ENCODE measurements at places on chromosomes 6 and 20.

DNA sequence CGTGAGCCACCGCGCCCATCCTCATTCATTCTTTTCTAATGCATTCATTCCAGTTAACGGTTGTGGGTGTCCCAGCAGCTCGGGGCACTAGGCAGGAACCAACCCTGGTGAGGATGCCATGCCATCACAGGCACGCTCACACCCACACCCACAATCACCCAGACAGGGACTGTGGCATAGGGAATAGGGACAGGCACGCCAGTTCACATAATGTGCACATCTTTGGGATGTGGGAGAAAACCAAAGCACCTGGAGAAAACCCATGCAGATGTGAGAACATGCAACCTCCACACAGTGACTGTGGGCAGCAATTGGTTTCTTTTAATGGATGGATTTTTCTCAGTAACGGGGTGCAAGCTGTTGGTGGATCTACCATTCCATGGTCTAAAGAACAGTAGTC is 64.3 kb downstream of the IRF4 start:
- no peak for DNase-seq

GRCh38 chr6:46263707-46264086 is 92.9 kb upstream of the ENPP5 start:
- no peak for DNase-seq

- no peak for DNase-seq
These were observed 35.0 kb downstream of the TSPYL4 start for GRCh38 chr6:116218866-116219265.

- DNase-seq: no peak
These were observed 69.0 kb upstream of the AHI1 start for GRCh38 chr6:135566311-135567068.

- DNase-seq: no peak
These were observed 238.1 kb downstream of the RNGTT start for GRCh38 chr6:88725111-88725975.

- DNase-seq: no peak
These were observed 134.6 kb downstream of the SYNE1 start for GRCh38 chr6:152502421-152503188.

DNA sequence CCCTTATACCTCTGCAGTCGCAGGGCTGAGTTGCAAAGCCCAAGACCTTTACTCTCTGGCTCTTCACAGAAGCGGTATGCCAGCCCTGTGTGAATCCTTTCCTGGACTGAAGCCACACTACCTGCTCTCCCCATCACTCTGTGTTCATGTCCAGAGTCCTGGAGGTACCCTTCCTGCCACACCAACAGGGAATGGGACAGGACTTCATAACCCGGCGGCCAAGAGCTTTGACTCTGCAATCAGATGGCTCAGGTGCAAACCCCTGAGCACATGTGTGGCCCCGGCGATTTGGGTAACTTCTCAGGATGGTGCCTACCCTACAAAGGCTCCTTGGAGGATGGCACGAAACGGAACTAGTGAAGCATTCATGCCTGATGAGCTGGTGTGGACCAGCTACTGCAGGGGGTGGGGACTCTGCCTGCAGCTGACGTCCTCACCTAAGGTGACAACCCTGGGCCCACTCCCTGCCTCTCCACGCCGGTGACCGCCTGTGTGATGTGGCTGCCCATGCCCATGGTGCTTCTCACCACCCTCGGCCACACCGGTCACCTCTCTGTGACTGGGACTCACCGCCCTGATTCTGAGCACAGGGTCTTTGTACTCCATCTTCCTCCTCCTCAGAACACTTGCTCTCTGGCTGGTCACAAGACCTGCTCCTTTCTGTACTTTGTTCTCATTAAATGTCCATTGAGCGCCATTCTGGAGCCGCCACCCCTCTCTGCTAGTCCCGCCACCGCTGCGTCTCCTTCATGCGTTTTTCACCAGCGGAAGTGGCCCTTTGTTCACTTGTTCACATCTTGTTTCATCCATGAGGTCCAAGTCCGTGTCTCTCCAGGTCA is 116.7 kb downstream of the SULF2 start:
- DNase-seq: no peak

- no peak for DNase-seq
These were observed 9.2 kb downstream of the TP53INP2 start for GRCh38 chr20:34713194-34713943.

- no peak for DNase-seq
These were observed 818 bp upstream of the MDGA1 start for GRCh38 chr6:37698264-37699137.

DNA sequence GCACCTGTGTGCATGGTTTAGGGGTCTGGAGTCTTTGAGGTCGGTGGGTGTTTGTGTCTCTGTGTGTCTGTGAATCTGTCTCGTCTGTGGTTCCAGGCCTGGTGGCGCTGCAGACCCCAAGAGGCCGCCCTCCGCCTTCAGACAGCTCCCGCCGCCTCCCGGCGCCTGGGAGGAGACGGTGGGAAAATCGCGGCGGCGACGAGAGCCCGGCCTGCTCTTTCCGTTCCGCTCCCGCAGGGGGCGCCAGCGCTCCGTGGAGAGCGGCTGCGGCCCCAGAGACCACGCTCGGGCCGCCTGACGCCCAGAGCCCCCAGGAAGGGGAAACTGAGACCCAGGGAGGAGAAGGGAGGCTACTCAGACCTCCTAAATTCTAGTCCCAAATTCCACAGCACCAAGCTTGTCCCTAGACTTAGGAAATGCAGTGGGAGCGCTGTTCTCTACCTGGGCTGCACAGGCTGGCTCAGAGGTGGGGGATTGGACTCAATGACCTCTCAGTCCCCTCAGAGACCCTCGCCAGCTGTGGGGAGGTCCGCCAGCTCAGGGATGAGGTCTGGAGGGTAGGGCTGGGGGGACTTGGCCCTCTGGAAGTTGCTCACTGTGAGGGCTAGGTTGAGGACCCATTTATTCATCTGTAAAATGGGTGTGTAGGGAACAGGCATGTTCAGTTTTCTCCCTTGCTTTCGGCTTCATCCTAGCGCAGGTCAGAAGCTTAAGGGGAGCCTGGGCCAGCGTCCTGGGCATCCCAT is 36.9 kb upstream of the BLCAP start:
- peak; percentile 52 for DNase-seq

DNA sequence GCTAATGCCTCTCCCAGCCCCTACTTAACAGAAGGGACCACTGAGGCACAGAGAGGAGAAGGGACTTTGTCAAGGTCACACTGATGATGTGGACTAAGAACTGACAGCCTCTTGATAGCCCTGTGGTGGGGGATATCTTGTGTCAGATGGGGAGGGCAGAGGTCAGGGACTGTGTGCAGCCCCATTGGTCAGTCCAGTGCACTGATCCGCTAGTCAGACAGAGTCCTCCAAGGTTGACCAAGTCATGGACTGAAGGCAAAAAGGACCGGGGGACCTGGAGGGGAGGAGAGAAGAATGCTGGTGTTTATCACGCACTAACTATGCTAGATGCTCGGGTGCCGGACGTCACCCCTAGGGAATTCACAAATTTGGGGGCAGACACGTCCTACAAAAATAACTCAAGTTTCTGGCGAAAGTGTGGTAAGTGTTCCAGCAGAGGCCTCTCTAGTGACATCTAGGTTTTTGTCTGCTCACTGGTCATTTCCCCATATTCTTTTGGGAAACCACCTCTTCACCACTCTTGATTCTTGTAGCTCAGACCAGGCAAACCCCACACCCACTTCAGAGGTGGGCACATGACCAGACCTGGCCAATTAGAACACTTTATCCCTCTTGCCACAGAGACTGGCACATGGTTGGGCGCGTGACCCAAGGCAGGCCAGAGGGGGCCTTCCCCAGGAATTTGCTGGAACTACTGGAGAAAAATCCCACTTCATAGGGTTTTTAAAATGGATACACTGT is 21.0 kb downstream of the TCF15 start:
- DNase-seq: no peak

DNA sequence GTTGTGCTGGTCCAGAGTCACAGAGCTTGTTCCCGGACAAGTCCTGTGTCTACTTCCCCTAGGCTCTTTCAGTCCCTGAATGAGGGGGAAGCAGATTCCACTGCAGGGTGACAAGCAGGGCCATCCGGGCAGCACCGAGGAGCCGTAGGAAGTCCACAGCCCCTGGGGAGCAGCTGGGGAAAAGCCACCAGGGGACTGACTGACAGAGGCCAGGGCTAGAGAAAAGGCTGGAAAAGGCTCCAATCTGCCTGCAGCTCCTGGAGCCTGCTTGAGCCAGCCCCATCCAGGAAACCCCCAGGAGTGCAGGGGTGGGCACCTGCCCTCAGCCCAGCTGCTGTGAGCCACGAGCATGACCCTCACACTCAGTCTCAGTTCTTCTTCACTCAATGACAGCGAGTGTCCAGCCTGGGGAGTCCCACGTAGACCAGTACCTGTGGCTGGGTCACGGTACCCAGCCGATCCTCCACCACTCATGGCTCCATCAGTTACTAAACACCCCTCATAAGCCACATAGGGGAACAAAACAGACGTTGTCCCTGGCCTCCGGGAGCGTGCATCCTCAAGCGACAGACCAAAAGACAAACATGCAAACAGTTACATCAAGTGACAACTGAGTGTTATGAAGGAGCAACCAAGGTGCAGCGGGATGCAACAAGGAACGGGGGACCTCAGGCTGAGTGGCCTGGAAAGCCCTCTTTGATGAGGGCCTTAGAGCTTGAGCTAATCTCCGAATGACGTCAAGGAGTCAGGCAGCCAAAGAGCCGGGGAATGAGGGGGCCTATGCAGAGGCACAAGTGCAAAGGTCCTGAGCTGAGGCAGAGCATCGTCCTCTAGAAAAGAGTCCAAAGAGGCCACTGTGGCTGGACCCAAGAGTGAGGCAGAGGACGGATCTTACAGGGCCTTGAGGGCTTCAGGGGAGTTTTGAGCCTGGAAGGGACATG is 24.8 kb upstream of the VSTM2L start:
- DNase-seq: no peak

GRCh38 chr6:15453186-15453585 is 207.3 kb downstream of the JARID2 start:
- DNase-seq: no peak

- no peak for DNase-seq
These were observed 8.5 kb downstream of the CD164 start for GRCh38 chr6:109373762-109374161.

- peak; percentile 60 for DNase-seq
These were observed 506.9 kb upstream of the JARID2 start for GRCh38 chr6:14738933-14739332.

DNA sequence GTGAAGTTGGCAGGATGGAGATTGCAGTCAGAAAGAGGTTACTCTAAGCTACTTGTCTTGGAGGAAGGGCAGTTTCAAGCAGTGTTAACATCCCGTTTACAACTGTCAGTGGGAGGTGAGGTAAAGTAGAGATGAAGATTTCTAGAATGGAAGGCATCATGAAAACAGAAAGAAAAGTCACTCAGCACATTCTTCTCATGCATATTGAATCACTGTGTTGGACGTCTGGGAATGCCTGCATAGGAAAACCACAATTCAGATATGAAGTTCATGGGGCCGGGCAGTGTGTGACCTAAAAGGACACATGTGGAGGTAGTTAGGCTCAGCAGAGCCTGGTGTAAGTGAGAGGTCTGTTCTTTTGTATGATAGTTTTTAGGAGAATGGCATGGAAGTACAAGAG is 73.5 kb upstream of the LAMP5 start:
- DNase-seq: no peak

- DNase-seq: no peak
These were observed 302.9 kb downstream of the CDKAL1 start for GRCh38 chr6:20837189-20837588.

DNA sequence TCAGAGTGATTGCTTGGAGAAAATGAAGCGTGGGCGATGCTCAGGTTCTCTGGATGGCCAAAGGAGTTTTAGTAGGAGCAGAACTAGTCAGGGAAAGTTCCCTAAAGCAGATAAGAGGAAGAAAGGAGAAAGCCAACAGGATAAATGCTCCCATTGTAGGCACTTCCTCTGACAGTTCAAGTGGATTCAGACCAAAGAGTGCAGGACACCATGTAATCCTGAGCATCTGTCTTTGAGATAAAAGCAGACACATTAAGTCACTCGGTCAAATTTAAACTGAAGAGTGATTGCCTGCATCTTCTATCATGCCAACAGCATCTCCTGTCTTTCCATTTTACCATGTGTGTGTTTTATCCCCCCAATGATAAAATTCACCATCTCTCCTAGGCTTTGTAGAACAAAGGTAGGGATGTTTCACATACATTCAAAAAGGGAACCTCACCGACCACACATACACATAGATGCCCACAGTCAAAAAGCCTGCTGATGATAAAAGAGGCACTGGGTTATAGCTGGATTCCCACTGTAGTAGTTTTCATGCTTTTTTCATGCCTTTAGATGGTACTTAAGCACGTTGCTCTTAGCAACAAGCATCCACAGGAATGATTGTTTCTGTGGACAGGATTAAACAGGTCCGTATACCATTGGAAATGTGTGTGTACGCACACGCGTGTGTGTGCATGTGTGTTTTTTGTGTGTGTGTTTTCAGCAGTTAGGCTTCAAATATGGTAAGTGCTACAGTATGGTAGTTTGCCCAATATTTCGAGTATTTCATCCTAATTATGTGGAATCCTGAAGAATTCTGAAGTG is 7.0 kb downstream of the GRIK2 start:
- DNase-seq: no peak

DNA sequence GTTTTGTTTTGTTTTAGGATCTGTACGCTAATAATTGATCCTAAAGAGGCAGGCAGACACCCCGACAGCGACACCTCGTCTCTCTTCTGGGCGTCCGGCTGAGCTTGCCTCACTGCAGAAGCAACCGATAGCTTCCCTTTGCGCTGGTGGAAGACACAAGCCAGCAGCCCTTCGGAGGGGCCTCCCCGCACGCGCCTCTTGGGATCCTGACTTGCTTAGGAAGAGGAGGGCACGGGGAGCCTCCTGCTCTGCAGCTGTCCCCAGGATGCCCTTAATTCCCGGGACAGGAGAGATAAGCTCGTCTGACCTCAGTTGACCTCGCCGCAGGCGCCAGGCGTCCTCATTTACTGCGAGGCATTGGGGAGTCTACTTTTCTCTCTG is 94.0 kb downstream of the CD83 start:
- no peak for DNase-seq

DNA sequence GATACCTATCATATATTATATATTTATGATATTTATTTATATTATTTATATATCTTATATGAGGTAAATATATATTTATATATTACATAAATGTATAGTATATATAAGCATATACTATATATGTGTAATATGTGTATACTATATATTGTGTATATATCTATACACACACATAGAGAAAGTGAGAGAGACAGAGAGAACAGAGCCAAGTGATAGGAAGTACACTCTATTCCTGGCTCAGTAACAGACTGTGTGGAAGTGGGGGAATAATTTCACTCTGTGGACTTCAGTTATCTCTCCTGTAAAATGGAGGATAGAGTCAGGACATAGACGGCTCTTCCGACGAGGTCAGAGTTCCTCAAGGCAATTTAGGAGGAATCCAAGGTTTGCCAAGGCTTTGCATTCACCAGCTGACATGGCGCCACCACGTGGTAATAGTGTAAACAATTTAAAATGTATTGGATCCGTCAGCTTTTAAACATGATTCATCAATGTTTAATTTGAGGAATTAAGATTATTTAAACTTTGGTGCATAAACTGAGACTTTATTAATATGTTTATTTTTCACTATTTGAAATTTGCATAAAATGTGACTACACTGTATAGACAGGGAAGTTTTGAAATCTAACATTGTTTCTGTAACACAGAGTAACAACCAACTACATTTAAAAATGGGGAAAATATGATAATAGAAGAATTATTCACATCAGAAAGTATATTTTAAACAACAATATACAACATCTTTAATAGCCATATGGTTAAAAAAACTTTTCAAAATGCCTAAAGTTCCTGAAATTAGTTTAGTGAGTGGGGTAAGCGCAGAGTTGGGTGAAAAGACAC is 75.4 kb upstream of the TMEM244 start:
- peak; percentile 1 for DNase-seq

- DNase-seq: no peak
These were observed 124.3 kb upstream of the MLIP start for GRCh38 chr6:53986721-53987521.
